ENCODE measurements at places on chromosomes 1 and 21.

- no peak for DNase-seq
Observed at GRCh38 chr1:227921461-227922185, 26.1 kb downstream of the WNT9A start.

DNA sequence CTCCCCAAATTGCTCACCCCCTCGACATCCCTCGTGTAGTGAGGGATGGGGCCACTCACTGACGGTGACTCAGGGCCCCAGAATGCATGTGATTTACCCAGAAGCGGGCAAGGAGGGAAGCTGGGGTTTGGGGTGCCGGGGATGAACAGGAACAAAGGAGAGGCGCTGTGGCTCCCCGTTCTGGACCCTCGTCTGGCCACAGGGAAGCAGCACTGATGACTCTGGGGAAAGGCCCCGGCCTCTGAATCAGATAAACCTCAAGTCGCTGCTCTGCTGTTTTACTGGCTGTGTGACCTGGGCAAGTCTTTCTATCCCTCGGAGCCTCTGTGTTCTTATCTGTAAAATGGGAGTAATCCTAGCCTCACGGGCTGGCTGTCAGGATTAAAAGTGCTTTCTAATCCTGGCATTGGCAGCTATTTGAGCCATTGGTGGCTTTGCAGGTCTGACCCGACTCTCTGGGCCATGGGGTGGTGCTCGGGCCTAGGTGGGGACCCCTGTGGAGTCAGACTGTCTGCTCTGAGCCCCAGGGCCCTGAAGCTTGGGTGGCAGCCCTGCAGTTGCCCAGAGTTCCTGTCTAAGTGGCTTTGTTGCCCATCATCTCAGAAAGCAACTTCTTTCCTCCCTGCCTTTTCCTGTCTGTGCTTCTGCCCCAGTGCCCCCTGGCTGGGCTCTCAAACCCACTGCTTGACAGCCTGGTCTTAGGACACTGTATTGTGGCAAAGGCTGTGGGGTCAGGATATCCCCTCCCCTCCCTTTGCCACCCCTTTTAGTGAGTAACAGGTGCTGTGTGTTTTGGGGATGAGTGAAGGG, 5.5 kb downstream of the TNFRSF1B start:
- DNase-seq, result no peak

DNA sequence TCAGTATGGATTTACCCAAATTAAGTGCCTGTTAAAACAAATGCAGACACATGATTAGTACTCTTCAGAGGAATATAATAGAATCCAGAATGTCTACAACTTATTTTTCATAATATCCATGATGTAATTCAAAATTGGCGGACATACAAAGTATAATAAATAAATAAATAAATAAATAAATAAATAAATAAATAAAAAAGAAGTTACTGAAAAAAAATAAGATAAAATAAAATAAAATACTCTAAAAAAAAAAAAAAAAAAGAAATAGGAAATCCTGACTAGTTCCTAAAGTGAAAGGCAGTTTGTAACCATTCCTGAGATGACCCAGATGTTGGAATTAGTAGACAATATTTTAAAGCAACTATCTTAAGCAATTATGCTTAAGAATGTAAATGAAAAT, 219.0 kb upstream of the SPAG17 start:
- DNase-seq, result no peak

DNA sequence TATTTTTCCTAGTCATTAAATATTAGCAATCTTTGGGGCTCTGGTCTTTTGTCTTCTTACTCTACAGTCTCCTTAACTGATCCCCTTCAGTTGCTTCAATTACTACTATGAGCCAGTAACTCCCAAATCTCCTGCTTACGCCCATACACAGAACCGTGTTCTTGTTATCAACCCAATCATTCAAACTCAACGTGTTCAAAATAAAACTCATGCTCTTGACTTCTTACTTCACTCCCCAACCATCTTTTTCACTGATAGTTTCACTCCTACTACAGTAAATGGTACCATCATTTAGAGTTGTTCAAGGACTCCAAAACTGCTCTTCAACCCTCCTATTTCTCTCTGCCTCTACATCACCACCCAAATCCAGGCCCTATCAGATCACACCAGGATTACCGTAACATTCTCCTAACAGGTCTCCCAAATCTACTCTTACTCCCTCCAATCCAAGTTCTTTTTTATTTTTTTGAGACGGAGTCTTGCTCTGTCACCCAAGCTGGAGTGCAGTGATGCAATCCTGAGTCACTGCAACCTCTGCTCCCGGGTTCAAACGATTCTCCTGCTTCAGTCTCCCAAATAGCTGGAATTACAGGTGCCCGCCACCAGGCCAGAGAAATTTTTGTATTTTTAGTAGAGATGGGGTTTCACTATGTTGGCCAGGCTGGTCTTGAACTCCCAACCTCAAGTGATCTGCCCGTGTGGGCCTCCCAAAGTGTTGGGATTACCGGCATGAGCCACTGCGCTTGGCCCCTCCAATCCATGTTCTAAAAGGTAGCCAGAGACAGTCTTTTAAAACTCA, 3.0 kb downstream of the YARS1 start:
- no peak for DNase-seq

DNA sequence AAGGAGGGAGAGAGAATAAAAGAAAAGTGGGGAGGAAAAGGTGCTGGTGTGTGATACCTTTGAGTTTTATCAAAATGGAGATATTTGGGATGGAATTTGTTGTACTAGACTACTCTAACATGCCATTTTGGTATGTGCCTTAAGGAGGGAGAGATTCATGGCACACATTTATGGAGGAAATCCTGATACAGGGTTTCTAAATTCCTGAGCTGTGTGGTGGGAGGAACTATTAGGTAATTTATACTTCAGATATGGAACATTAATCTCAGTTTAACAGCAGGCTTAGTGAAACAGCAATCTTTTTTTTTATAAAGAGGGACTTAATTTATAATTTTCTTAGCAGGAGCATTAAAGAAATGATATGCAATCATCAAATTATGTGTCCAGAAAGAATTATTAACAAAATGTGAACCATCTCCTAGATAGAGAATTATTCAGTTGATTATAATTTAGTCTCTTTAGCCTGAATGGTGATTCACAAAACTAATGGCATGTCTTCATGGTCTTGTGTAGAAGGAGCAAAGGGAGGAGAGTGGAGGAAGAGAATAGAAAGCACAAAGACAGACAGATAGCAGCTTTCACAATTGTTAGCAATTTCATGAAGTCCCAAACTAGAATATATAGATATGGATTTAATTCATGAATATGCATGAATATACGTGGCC, 301.6 kb downstream of the HLX start:
- no peak for DNase-seq

DNA sequence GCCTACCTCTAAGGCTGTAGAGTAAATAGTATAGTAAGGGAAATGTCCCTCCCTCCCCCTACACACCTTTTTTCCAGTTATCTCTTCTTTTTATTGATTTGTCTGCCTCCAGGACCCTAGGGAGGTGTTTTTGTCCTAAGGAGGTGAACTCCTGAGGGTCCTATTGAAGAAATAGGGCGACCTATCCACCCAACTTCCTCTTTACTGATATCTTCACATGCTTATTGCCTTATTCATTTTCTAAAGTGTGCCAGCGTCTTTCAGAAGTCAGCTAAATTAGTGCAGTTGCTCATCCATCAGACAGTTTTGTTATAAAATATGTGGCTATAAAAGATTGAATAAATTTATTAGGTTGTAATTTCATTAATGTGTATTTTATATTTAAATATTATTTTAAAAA, 5.9 kb downstream of the BACH1 start:
- DNase-seq, result no peak

- DNase-seq, result no peak
Observed at GRCh38 chr1:77783141-77783540, 3.7 kb downstream of the MIGA1 start.

- no peak for DNase-seq
Observed at GRCh38 chr1:172720339-172720738, 61.4 kb downstream of the FASLG start.

GRCh38 chr1:40786171-40786994, 2.8 kb downstream of the KCNQ4 start:
- DNase-seq, result no peak

DNA sequence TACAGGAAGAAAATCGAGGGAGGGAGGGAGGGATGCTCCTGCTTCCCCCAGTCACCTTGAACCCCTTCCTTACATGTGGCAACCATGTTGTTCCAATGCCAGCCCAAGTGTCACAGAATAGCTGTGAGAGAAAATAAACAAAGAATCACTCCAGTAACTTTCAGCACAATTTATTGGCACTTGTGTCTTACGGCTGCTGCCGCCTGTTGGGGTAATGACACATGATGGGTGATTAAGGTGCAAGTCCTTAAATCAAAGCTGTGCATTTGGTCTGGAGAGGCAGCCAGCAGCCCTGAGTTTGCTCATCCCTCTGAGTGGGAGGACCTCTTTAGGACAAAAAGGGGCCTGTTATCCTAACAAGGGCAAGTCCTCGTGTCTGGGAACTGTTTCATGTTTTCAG, 377.7 kb downstream of the PCP4 start:
- no peak for DNase-seq

- DNase-seq, result no peak
Observed at GRCh38 chr1:99571092-99571734, 74.7 kb upstream of the PALMD start.

DNA sequence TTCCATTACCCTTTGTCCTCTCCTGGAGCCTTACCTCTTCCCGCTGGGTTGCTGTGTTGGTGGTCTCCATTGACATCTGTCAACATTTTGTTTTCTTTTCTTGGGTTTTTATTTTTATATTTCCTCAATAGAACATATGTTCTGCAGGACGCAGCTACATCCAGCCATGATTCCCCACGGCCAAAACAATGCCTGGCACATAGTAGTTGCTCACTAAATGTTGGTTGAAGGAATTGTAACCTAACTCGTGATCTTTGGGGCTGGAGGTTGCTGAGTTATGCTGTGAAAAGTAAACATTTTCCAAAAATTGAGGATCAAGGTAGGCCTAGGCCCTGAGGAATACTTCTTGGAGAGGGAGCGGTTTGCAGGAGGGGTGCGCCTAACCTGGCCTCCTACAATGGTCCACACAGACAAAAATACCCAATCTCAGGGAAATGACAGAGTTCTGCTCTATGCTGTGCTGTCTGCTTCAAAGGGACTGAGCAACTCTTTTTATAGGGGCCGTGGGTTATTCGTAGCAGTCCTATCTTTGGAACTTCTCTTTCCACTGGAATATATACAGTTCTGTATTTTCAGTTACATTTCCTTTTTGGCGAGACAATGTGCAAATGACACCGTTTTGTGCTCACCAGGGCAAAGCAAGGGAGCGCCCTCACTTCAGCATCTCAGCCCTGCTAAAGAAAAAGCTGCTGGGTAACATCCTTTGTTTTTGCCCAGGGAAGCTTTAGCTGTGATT, 1.4 kb downstream of the PDPN start:
- DNase-seq, result no peak

- no peak for DNase-seq
Observed at GRCh38 chr1:93448983-93449804, 1.3 kb downstream of the FNBP1L start.

- no peak for DNase-seq
Observed at GRCh38 chr1:116164150-116164549, 53.0 kb downstream of the MAB21L3 start.

- DNase-seq, result no peak
Observed at GRCh38 chr1:192438737-192439136, 121.9 kb downstream of the RGS21 start.

GRCh38 chr1:184759112-184759511, 4.5 kb upstream of the EDEM3 start:
- DNase-seq, result no peak

DNA sequence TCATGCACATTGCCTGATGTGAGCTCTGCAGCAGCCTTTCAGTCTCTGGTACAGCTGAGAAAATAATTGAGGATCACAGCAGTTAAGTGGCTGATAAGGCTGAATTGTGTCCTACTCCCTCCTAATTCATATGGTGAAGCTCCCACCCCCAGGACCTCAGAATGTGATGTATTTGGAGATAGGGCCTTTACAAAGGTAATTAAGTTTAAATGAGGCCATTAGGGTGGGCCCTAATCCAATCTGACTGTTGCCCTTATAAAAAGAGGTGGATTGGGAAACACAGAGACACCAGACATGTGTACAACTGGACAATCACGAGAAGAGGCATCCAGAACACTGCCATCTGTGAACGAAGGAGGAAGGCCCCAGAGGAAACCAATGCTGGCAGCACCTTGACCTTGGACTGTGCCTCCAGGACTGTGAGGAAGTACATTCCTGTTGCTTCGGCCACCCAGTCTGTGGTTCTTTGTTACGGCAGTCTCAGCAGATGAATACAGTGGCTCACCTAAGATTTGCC, 148.1 kb downstream of the TRABD2B start:
- DNase-seq, result no peak

- DNase-seq, result no peak
Observed at GRCh38 chr21:45103971-45104520, 29.7 kb downstream of the ADARB1 start.

GRCh38 chr1:202072211-202072765, 50.4 kb upstream of the GPR37L1 start:
- DNase-seq, result no peak

- no peak for DNase-seq
Observed at GRCh38 chr1:76313304-76313703, 238.8 kb downstream of the ST6GALNAC3 start.

DNA sequence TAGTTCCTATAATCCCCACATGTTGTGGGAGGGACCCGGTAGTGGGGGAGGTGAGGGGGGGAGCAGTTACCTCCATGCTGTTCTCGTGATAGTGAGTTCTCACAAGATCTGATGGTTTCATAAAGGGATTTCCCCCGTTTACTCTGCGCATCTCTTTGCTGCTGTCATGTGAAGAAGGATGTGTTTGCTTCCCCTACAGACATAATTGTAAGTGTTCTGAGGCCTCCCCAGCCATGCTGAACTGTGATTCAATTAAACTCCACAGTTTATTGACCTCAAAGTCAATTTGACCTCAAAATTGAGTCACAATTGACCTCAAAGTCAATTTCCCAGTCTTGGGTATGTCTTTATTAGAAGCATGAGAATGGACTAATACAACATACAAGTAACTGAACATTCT, 19.7 kb downstream of the DPH5 start:
- DNase-seq, result no peak

GRCh38 chr1:193181536-193181935, 4.9 kb downstream of the B3GALT2 start:
- no peak for DNase-seq

DNA sequence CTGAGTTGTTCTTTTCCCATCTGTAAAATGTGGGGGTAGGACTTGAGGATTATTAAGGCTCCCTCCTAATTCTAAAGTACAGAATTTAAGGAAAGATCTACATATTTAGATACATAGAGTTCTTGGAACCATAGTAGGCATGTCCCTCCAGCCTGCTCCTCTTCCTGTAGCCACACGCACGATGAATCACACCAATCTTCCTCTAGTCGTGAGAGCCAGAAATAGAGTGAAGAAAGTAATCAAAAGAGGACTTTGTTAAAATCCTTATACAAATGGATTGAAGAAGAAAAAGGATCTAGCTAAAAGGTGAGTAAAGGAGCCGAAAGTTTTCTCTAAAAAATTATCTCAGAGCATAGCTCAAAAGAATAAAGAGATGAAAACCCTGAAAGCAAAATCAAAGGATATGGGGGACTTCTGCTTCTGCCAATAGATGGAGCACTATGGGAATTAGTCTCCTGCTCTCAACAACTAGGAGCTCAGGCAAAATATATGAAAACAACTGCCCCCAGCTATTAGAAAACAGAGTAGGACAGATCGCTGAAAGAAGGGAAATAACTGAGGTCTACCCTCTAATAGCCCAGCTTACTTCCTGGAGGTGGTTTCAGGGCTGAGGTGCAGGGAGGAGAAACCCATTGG, 8.5 kb downstream of the C1orf141 start:
- no peak for DNase-seq

GRCh38 chr1:44154049-44154448, 12.6 kb upstream of the KLF18 start:
- DNase-seq, result no peak

Data from activated T-cell treated with anti-CD3 and anti-CD28 coated beads for 48 hours (primary cell).